ENCODE measurements at places on chromosomes 7 and 10.

DNA sequence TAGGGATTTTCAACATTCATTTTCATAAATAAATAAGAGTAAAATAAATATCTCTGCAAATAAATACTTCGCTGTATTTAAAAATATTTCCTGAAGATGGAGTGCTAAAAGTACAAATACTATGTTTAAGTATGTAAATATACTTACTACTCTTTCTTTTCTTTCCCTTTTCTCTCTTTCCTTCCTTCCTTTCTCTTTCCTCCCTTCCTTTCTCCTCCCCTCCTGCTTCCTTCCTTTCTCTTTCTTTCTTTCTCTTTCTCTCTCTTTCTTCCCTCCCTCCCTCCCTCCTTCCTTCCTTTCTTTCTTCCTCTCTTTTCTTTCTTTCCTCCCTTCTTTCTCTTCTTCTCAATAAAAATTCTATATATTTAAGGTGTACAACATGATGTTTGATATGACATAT is 496.1 kb downstream of the CCSER2 start:
- DNase-seq, result no peak

DNA sequence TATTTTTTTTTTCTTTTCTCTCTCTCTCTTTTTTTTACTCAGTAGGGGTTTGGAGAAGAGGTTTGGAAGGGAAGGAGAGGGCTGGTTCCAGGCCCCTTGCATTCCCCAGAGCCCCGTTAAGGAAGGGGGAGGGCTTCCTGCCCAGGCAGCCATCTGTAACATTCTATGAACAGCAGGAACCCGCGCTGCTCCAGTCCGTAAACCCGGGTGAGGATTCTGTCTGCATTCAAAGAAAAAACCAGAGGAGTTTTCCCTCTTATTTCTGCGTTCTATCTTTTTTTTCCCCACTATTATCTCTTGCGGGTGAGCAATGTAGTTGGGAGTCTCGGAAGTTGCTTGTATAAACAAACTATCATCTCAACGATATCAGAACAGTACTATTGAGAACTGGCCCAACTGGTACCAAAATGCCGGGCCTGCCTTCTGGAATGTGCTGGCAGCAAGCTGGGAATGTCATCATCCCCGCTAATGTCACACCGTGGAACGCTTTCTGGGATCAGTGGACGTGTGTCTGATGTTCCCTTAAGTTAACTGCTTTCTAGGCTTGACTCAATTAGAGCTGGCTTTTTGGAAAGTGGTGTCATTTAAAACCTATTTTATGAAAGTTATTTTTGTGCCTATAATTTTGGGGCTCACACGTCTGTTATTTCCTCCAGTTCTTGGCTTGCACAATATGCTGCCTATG is 153.1 kb upstream of the MEOX2 start:
- DNase-seq, result no peak

- DNase-seq, result no peak
Measured at GRCh38 chr7:134527979-134528371, 608 bp downstream of the AKR1B10 start.

- no peak for DNase-seq
Measured at GRCh38 chr10:11563936-11564335, 47.5 kb downstream of the USP6NL start.

DNA sequence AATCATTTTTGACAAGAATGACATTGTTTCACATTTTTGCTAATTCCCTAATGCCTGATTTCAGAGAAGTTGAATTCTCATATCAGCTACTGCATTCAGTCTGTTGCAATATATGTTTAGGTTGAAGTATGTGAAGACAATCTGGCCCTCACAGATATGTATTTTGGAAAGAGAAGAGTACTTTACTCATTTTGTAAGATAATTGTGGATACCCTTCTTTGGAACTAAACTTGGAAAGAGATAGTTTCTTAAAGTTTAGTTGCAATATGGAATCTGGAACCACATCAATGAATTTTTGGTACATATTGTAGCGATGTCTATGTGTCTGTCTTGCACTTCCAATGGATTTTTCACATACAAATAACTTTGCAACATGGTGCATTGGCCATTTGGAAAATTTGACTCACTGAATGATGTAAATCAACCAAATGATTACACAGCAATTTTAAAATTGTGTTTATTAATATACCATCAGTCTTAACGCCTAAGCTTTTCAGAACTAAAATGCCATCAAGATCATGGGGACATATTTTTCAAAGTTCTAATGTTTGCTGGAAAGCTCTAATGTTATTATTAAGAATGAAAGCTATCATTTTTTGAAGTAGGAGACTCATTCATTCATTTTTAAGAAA is 39.3 kb upstream of the TMEM26 start:
- DNase-seq, result no peak

- DNase-seq, result no peak
Measured at GRCh38 chr7:130145424-130146100, 59.6 kb downstream of the TMEM209 start.

- DNase-seq, result no peak
Measured at GRCh38 chr7:154409703-154410311, 357.6 kb downstream of the DPP6 start.

GRCh38 chr10:119444866-119445265 is 97.7 kb downstream of the RGS10 start:
- no peak for DNase-seq

- DNase-seq, result no peak
Measured at GRCh38 chr7:84705079-84705478, 481.8 kb downstream of the SEMA3D start.

- DNase-seq, result no peak
Measured at GRCh38 chr7:135879233-135879632, 97.9 kb downstream of the MTPN start.

DNA sequence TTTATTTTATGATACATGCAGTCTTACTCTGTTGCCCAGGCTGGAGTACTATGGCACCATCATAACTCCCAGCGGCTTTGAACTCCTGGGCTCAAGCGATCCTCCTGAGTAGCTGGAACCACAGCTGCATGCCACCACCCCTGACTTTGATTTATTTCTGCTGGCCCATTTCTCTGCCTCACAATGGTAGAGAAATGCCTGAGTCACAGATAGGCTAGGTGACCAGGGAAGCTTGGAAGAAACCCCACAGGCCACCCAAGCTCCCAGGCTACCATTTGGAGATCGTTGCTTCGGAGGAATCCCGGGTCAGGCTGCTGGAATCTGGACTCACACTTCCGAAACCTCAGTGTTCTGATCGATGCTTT is 17.4 kb upstream of the BAIAP2L1 start:
- DNase-seq, result no peak

DNA sequence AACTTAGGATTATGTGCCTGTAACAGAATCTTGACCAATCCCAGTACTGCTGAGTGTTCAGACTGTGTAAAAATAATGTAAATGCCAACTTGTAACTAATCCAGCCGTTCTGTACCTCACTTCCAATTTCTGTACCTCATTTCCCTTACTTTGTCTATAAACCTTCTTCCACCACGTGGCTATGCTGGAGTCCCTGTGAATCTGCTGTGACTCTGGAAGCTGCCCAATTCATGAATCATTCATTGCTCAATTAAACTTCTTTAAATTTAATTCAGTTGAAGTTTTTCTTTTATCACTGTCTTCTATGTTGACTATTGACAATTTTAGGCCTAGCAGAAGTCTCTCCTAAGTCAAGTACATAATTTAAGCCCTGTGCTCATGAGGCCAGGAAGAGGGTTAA is 215.3 kb upstream of the RHOBTB1 start:
- DNase-seq, result no peak

GRCh38 chr10:59176241-59177030 is at the start of gene PHYHIPL:
PHYHIPL (plus strand) TSS chr10:59176643; CDS start chr10:59176854, 211 bp downstream.
- DNase-seq, result no peak

DNA sequence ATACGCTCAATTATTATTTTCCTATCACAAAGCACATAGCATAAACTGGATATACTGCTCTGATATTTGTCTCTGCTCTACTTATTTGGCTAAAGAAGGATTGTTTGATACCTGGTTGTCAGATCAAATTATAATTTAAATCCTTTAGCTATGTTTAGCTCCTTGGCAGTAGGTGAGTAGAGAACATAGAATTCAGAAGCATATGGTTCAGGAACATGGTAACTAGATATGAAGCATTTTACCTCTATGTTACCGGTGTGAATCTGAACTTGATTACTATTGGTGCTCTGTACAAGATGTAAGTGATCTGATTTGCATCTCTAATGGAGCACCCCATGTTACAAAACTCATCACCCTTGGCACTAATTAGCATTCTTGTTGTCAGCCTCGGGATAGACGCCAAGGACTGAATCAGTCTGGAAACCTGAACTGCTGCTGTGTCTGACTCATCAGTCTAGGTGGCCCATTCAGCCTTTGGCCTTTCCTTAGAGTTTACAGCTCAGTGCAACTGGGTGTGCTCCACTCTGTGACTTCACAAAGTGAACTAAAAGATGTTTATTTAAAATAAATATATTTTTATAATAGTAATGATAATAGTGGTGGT is 12.3 kb upstream of the MYPN start:
- no peak for DNase-seq

- no peak for DNase-seq
Measured at GRCh38 chr7:117272017-117272759, 50.7 kb downstream of the WNT2 start.

- DNase-seq, result no peak
Measured at GRCh38 chr7:112502700-112503099, 21.9 kb downstream of the LSMEM1 start.

DNA sequence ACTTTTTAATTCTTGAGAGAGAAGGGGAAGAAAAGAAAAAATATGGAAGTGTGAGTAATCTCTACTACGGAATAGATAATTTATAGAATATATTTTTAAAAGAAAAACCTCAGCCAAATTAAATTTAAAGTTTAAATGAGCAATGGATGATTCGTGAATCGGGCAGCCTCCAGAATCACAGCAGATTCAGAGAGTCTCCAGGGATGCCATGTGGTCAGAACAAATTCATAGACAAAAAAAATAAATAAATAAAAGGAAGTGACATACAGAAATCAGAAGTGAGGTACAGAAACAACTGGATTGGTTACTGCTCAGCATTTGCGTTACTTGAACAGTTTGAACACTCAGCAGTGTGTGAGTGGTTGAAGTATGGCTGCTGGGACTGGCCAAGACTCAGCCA is 53.0 kb downstream of the PHYHIPL start:
- DNase-seq, result no peak
